ENCODE measurements at places on chromosomes 5 and 9.

DNA sequence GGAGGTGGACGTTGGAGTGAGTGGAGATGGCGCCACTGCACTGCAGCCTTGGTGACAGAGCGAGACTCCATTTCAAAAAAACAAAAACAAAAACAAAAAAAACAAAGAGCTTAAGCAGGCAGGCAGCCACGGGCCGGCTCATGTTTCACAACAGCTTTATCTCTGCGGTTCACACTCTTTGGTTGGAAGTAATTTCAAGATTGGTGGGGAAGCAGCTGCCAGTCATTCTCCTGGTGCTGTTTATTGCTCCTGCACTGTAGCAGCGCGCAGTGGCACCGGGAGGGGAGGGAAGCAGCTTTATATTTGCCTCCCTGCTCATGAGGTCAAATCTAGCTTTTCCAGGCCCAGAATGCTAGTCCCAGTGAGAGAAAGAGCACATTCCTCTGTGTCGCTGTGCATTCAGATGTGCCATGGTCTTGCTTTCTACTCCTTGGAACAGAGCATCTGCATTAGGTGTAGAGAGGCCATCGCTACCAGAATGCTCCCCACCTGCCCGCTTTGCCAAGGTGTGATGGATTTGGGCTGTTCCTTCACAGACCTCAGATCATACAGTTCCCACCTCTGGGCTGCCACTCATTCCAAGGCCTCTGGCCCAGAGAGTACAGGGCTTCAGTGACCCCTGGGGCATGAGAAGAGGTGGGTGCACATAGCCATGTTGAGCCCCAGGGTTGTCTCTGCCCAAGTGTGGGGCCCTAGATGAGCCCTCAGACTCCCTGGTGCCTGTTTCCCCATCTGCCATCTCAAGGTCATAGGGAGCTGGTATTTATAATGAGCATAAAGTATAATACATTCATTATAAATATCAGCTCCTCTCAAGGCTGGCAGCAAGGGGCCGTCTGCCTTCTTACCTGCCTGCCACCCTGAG lies 270.4 kb downstream of the MED10 start:
- DNase-seq, result no peak

GRCh38 chr5:134523543-134524271 lies 1.8 kb upstream of the JADE2 start:
- no peak for DNase-seq

GRCh38 chr5:67206461-67206860 lies 9.9 kb upstream of the CD180 start:
- DNase-seq, result no peak

DNA sequence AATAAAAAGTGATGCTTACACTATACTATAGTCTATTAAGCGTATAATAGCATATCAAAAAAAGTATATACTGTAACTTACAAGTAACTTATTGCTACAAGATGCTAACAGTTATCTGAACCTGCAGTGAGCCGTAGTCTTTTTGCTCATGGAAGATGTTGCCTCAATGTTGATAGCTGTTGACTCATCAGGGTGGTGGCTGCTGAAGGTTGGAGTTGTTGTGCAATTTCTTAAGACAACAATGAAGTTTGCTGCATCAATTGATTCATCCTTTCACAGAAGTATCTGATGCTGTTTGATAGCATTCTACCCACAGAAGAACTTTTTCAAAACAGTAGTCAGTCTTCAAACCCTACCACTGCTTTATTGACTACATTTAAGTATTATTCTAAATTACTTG lies 7.8 kb upstream of the C9orf40 start:
- no peak for DNase-seq

DNA sequence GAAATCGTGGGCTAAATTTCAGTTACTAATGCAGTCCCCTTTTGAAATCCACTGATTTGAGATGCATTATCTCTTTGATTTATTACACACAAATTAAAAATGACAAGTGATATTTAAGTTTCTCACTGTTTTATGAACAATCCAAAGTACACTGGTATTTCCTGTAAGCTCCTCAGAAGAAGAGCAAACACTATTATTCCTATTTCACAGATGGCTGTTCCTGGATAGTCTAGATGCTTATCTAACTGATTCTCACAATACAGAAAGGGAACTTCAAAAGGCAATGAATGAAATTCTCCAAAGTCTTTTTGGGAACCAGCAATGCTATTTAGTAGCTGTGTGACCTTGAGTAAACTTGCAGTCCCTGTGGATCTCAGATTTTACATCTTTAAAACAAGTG lies 404.7 kb upstream of the DAB2 start:
- DNase-seq, result no peak

DNA sequence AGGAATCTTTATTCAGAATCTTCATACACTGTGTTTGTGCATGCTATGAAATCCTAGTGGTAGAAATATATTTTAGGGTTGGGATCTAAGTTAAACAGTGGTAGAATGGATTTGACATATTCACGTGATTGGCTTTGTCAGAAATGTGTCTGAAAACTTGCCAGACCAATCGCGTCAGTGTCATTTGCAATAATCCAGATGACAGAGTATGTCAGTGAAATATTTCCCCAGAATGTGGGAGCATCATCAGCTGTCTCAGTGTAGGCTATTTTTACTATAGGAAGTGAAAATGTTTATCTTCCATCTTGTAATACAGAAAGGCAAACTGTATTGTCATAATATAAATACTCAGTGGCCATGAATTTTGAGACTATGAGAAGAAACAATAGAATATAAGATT lies 220.6 kb upstream of the EDIL3 start:
- DNase-seq, result no peak

- DNase-seq, result peak; percentile 70
Observed at GRCh38 chr9:129496473-129497004, 124.4 kb downstream of the C9orf50 start.

GRCh38 chr9:14788846-14789245 lies 66.3 kb upstream of the CER1 start:
- DNase-seq, result no peak

- DNase-seq, result no peak
Observed at GRCh38 chr5:36384845-36385244, 83.1 kb upstream of the RANBP3L start.

- DNase-seq, result no peak
Observed at GRCh38 chr9:108615152-108615551, 240.6 kb downstream of the ACTL7B start.

DNA sequence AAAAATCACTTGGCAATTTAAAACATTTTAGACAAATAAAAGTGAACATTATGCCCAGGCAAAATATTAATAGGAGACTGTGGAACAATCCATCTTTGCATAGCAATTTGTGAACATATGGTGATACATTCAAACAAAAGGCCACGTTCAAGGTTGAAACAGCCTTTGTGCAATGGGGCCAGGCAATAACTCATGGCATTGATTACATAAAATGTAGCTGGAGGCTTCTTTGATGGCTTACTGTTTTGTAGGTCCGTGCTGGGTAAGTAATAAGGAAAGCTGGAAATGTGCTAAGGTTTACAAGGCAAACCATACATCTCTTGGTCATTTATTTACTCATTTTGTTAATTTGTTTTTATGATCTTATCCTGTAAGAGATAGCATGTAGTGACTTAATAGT lies 651.8 kb downstream of the KCTD16 start:
- DNase-seq, result no peak

DNA sequence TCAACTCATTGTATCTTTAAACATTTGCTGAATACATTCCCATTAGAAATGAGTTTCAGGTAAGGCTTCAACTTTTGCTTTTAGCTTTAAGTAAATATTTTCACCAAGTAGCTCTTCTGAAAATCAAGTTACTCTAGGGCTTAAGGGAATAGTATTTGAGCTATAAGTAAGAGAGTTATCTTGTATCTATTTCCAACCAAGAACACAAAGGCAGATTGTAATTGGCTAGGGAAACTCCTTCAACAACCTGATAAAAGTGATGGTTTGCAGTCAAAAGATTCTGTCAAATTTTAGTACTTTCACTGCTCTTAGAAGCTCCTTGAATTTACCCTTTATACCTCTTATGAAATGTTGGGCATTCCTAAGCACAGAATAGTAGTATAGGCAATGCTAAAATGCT lies 13.0 kb downstream of the ELL2 start:
- no peak for DNase-seq

- DNase-seq, result no peak
Observed at GRCh38 chr5:105789246-105789645, 1881.5 kb downstream of the EFNA5 start.

DNA sequence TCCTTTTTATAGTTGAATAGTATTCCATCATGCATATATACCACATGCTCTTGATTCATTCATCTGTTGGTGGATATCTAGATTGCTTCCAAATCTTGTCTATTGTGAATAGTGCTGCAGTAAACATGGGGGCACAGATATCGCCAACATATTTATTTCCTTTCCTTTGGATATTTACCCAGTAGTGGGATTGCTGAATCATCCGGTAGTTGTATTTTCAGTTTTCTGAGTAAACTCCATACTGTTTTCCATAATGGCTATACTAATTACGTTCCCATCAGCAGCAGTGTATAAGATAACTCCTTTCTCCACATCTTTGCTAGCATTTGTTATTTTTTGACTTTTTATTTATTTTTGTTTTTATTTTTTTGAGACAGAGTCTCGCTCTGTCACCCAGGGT lies 3.3 kb downstream of the SNX2 start:
- DNase-seq, result no peak

DNA sequence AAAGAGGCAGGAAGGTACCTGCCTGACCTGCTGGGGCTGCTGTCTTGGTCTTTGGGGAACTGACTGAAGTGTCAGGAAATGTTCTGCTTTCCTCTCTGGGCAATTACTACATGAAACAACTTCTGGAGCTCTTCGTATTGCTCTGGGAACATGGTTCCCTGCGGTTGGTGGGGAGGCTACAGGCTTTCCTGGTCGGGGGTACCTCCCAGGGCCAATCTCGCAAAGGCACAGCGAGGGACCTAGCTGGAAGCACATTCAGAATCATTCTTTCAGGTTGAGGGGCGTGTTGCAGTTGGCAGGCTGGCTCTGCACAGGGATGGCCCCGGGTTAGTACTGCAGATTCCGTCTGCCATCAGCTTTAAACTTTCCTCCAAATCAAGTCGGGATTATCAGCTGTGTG lies 88.9 kb upstream of the RANBP3L start:
- DNase-seq, result no peak

DNA sequence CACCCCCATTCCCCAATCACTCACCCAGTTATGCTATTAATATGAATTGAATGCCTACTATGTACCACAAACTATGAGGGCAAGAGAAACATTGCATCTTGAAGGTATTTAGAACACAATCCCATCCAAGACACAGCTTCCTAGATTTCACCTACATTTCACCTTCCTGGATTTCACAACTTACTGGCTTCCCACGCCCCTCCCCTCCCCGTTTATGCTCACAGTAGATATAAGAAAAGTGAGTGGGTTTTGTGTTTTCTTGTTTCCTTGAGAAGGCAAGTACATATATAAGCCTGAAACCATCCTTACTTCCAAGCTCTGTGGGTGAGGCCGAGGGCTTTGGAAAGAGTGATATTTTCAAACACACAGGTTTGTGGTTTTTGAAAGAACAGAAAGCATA lies 465.0 kb downstream of the BNC2 start:
- no peak for DNase-seq

DNA sequence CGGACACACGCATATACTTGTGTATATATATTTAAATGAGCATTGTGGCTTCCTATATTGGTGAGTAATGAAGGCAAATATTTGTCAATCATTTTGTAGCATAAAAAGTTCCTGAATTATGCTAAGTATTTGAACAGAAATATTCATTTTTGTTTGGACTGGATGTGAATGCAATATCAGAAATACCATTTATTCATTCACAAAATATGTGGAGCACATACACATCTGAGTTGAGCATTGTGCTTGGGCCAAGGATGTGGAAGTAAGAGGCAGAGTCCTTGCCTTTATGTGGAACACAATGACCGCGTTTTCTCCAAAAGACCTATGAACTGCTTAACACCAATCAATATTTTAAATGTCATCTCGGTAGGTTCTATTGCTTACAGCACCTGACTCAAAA lies 1086.5 kb downstream of the NR2F1-AS1 start:
- no peak for DNase-seq

DNA sequence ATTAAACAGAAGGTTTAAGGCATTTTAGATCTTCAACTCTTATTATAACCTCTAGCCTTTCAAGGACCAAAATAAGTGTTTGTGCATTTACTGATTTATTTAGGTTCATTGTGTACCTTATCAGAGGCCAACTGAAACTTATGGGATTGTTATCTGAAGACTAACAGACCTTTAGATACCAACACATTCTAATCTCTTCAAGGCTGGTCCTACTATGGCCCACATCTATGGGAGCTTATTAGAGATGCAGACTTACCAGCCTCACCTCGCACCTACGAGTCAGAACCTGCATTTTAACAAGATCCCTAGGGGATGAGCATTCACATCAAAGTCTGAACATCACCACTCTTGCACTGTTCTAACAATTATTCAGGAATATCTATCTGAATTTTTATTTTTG lies 1.9 kb downstream of the IARS1 start:
- no peak for DNase-seq

GRCh38 chr5:58462154-58462553 lies 2.3 kb upstream of the PLK2 start:
- DNase-seq, result no peak

DNA sequence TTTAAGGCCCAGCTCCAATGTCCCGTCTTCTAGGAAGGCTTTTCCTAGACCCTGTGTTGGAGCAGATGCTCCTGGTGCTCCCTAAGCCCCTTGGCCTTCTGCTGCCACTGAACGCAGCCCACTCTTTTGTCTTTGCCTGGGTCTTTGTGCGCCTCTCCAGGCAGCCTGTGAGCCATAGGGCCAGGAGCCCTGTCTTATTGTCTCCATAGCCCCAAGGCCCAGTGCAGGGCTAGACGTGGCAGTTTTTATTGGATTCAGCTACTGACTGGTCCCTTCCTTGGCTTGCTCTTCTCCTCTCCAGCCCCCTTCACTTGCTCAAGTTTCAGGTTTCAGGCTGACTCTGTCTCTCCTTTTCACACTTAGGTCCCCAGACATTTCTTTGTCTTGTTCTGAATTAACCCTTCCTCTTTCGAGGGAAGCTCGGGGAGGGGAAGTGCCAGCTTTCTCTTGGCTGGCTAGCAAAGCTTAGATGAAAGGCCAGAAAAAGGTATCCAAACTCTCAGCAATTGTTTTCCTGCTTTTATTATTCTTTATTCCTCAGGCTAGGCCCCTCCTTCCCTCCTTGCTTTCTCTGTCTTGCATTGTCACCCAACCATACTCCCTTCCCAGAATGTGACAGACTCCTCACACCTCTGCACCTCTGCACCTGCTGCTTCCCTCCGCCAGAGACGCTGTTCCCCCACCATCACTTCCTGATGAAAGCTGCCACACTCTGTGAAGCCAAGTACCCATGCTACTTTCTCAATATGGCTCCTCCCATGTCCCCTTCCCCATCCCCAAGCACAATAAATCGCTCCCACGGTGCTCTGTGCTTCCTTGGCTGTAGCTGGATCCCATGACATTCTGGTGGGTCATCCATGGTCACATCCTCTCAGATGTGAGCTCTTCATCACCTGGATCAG lies 101.6 kb upstream of the CPEB4 start:
- DNase-seq, result no peak

All from stimulated activated CD8-positive, alpha-beta memory T cell treated with anti-CD3 and anti-CD28 coated beads, Interleukin-4, amount 100 ng/mL, for 1 hour (primary cell).